ENCODE measurements at places on chromosomes 1 and 21.
A peak's percentile ranks its signal among the peaks of the same experiment; 100 is the strongest.

GRCh38 chr1:25134801-25135461 lies 97.4 kb downstream of the SYF2 start:
- no peaks in the 10 kb centered on the region for H3K36me3 ChIP-seq
- peaks cover under 1% of the 10 kb centered on the region for H3K27me3 ChIP-seq
- DNase-seq, result no peak
- no peak overlapping the region for H3K4me3 ChIP-seq
- H3K4me1 ChIP-seq, result no peaks in the 10 kb centered on the region

- H3K27ac ChIP-seq, result no peak overlapping the region
- H3K4me1 ChIP-seq, result peaks cover 25% of the 10 kb centered on the region
- no peak overlapping the region for H3K4me3 ChIP-seq
- H3K27me3 ChIP-seq, result peaks cover 5% of the 10 kb centered on the region
- DNase-seq, result no peak
These were observed 166.4 kb upstream of the IRF2BP2 start for GRCh38 chr1:234776256-234776875.

- H3K36me3 ChIP-seq, result peaks cover 6% of the 10 kb centered on the region
- H3K27ac ChIP-seq, result peak overlapping the region; percentile 5
- H3K27me3 ChIP-seq, result no peaks in the 10 kb centered on the region
- DNase-seq, result no peak
- H3K4me3 ChIP-seq, result no peak overlapping the region
These were observed 19.5 kb downstream of the XKR8 start for GRCh38 chr1:27979151-27979858.

DNA sequence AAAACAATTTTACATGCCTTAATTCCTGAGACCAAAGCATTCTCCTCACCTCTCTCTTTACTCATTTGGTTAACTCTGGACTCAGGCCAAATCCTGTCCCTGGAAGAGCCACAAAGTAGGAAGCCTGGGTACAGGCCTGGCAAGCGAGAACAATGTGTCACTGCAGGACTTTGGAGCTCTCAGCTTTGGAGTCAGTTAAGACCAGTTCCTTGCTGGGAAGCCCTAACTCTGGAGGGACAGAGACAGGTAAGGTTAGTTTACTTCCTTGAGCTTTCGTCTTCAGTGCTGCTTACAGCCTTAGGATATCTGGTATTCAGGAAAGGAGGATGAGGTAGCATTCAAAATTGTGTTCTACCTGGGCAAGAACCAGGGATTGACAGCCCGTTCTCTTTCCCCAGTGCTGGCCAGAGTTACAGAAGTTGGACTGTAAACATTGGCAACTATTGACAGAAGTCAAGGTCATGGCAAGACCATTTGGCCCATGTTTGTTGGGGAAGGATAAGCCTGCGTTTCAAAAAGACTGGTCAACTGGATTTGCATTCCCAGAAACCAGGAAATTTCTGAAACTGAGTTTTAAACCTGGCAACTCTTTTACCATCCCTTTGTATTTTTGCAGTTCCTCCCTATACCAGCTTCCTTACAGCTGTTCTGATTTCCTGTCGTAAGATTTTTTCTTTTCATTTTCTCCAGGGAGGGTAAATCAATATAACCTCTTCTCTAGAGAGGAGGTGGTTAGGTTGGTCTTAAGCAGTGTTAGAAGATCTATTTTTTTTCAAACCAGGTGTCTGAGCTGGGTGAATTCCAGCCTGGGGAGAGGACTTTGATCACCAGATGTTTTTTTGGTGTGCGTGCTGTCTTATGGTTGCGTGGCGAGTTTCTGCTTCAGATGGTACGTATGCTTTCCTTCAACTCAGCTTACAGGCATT lies at the start of gene C4BPB:
Gene C4BPB, plus strand, starts transcription at position 160 of the 926 bp plus-strand sequence. Its CDS starts 672 bp downstream, at position 832.
- peaks cover 11% of the 10 kb centered on the region for H3K4me1 ChIP-seq
- no peak for DNase-seq
- no peak within 1 kb of the TSS for H3K27ac ChIP-seq
- H3K36me3 ChIP-seq, result no peaks in the 10 kb centered on the region
- H3K27me3 ChIP-seq, result no peaks in the 10 kb centered on the region

- no peak overlapping the region for H3K27ac ChIP-seq
- H3K36me3 ChIP-seq, result no peaks in the 10 kb centered on the region
These were observed 1.1 kb downstream of the SERTAD4 start for GRCh38 chr1:210233495-210234328.

DNA sequence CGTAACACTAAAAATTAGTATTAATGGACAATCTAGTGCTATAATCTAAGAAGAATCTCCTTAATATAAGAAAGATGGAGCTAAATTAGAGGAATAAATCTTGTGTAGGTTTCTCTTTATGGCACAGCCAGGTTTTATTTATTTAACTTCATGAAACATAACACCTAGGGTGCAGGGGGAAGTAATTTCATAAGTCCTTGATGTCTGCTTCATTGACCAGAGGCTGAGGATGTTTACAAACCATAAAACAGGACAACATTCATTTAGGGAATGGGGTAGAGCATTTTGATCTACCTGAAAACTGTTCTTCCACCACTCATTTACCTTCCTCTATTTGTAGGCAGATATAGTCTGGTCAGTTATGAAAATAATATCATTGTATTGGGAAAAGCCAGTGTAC lies 95.5 kb downstream of the NGF start:
- H3K4me3 ChIP-seq, result no peak overlapping the region
- no peaks in the 10 kb centered on the region for H3K36me3 ChIP-seq
- DNase-seq, result no peak
- H3K27ac ChIP-seq, result no peak overlapping the region

DNA sequence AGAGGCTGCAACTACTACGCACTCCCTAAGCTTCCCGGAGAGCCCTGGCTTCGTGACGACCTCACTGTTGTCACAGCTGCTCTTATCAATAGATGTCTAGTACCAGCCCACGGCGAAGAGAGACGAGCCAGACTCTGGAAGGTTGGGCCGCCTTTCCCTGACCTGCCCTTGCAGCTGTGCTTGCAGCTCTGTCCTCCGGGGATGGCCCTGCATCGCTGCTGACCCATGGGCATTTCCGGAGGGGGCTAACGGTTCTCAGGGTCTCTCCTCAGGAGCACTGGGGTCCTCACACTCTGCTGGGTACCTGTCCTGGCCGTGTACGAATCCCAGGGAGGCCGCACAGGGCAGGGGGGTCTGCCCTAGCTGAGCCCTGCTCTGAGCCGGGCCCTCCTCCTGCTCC lies 93.8 kb upstream of the COL6A1 start:
- H3K27ac ChIP-seq, result no peak overlapping the region
- H3K4me1 ChIP-seq, result peaks cover 79% of the 10 kb centered on the region
- H3K4me3 ChIP-seq, result no peak overlapping the region
- H3K27me3 ChIP-seq, result no peaks in the 10 kb centered on the region
- no peak for DNase-seq

Measured in CD8-positive, alpha-beta memory T cell (primary cell).